ENCODE measurements at places on chromosomes 4 and X.

GRCh38 chr4:28317221-28317620 lies 1456.6 kb downstream of the STIM2 start:
- no peak for DNase-seq

GRCh38 chr4:5825321-5826041 lies 67.4 kb downstream of the CRMP1 start:
- DNase-seq: no peak

DNA sequence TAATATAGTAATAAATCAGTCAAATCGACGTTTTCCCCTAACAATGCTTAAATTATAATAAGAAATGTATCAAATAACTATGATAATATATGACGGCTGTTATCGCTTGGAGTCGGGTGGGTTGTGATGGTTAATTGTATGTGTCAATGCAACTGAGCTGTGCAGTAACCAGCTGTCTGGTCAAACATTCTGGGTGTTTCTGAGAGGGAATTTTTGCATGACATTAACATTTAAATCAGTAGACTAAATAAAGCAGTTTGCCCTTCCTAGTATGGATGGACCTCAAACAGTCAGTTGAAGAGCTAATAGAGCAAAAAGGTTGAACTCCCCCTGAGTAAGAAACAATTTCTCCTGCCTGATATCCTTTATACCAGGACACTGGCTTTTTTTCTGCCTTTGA lies 96.7 kb downstream of the YIPF7 start:
- no peak for DNase-seq

DNA sequence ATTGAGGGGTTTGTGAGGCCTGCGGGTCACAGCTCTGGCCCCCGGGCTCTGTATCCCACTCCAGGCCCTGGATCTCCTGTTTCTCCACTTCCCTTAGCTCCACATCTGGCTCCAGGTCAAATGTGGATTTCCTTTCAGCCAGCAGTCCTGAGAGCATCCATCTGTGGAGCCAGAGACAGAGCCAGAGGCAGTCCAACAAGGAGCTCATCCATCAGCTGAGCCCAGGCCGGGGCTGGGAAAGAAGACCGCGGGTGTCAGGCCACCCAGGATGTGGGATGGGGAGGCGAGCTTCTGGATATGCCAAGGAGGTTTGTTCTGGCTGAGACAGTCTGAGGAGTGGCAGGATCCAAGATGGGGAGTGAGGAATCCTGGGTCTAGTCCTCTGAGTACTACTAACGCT lies 91.7 kb downstream of the EFNB1 start:
- DNase-seq: no peak

DNA sequence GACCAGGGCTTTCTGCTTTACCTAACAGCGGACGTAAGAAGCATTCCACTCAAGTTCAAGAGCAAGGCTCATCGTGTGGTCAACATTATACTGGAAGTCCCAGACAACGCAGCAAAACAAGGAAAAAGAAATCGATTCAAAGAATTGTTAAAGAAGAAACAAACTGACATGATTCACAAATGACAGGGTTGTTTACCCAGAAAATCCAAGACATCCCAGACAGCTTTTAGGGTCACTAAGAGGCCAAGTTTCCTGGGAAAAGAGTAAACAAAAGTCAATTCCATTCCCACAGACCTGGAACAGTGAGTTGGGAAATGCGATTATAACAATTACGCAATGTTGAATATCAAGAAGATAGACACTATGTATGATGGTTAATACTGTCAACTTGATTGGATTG lies 21.5 kb upstream of the HTRA3 start:
- no peak for DNase-seq

GRCh38 chr4:137389911-137390520 lies 142.3 kb downstream of the PCDH18 start:
- no peak for DNase-seq

DNA sequence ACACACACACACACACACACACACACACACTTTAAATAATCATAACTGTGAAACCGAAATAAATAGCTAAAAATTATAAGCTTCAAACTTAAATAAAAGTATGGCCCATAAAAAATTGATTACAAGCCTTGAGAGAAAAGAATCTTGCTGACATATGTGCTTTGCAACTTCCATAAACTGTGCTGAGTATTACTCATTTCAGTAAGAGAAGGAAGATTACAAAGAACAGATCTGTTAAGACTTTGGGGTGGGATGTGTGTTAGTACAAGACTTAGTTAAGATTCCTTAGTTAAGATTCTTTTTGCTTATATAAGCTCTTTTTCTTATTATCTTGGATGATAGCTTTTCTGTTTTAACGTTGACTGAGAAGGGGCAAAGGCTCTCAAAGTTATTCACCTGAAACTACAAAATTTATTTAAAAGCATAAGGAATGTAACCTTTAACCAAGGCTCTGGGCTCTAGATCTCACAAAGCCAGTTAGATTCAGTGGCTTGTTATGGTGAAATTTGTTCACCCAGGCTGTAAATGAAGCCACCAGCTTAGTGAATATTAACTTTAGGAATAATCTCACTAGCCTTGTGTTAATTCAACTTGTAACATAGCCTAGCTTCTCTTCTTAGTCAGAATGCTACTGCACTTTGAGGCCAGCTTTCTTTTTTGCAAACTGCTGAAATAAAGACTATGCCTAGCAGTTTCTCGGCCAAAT lies 58.2 kb downstream of the ARSJ start:
- DNase-seq: no peak

- no peak for DNase-seq
Measured at GRCh38 chr4:7124689-7125442, 57.0 kb upstream of the GRPEL1 start.

DNA sequence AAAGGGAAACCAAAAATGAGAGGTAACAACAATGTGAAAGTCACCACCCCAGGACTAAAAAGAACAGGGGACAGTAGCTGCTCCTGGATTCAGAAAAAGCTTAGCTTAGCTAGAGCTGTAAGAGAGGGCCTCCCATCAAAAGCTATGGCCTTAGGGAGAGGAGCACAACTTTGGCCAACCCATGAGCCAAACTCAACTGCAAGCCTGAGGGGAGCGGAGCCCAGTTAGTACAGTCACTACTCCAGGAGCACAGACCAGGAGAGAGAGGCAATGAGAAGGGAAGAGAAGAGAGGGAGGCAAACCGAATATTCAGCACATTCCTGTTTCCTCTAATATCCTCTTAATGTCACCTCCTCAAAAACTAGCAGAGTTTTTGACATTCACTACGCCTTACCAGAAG lies 917.1 kb upstream of the INTU start:
- no peak for DNase-seq

DNA sequence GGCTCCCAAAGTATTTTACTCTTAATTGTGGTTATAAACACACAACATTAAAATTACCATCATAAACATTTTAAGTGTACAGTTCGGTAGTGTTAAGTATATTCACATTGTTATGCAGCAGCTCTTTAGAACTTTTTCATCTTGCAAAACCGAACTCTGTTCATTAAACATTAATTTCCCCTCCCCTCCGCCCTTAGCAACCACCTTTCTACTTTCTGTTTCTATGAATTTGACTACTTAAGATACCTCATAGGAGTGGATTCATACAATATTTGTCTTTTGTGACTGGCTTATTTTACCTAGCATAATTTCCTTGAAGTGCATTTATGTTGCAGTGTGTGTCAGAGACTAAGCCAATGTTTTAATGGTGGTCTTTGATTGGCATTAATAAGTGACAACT lies 32.6 kb downstream of the IL13RA1 start:
- DNase-seq: no peak

GRCh38 chrX:82218361-82218760 lies 1016.5 kb downstream of the SH3BGRL start:
- DNase-seq: no peak

GRCh38 chrX:7145454-7145853 lies 2.1 kb upstream of the STS start:
- no peak for DNase-seq

- DNase-seq: no peak
Measured at GRCh38 chr4:187996502-187997177, 1.1 kb downstream of the ZFP42 start.

GRCh38 chr4:140688711-140689598 lies 67.2 kb downstream of the TBC1D9 start:
- DNase-seq: no peak

DNA sequence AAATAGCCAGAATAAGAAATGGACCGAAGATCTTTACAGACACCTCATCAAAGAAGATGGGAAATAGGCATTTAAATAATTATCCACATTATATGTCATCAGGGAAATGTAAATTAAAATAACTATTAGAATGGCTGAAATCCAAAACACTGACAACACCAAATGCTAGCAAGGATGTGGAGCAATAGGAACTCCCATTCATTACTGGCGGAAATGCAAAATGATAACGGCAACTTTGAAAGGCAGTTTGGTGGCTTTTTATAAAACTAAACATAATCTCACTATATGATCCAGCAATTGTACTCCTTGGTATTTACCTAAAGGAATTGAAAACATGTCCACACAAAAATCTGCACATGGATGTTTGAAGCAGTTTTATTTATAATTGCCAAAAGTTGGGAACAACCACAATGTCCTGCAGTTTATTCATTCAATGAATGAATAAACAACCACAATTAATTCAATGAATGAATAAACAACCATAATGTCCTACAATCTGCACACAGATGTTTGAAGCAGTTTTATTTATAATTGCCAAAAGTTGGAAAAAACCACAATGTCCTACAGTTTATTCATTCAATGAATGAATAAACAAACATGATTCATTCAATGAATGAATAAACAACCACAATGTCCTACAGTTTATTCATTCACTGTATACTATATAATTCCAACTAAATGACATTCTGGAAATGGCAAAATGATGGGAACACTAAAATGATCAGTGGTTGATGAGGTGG lies 117.6 kb upstream of the PCDH18 start:
- DNase-seq: no peak

DNA sequence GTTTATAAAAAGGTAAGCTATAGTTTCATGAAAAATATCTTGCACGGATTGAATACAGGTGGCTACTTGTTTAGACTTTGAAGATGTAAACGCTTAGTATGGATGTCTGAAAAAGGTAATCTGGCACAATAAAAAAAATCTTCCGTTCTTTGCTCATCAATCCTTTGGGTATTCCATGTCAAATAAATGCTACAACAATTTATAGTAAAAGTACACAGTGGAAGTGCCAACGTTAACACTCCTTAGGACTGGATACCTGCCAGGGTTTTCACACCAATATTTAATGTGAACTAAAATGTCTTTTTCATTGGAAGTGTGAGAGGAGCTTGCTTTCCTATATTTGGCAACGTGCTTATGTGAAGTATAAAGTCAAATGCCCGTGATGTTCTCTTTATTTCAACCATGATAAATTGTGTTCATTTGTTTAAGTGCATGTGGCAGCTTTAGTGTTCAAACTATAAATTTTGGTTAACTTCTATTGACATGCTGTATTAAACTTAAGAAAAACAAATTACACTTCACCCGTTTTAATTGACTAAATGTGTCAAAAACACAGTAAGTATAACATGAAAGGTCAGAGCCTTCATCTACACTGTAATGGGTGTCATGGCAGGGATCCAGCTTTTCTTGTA lies 121.7 kb upstream of the HAND2 start:
- no peak for DNase-seq

DNA sequence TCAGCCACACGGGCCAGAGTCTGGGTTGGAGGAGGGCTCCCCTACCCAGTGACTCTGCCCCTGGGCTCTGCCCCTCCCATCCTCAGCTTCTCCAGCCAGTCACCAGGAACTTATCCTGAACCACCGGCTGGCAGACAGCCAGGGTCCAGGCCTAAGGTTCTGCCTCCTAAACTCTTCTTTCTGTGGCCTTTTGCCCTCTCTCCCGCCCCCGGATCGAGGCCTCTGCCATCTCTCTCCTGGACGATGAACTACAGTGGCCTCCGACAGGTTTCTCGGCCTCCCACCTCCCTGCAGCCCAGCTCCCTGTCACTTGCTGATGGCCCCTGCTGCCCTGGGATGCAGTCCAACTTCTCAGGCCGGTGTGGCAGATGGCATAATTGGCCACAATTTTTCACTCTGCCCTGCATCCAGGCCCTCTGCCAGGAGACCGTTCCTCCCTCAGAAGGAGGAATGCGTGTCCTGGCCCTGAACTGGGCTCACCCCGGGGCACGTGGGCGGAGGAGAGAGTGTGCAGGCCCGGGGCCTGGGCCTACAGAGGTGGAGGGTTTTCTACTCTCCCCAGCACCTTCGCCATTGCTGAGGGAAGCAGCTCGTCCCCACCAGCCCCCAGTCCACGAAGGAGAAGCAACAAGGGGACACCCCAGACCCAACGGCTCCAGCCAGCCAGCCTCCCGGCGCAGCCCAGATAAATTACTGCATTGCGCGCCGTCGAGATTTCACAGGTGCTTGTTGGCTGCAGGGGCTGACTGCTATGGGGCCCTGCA lies 81.9 kb upstream of the LRPAP1 start:
- DNase-seq: no peak

DNA sequence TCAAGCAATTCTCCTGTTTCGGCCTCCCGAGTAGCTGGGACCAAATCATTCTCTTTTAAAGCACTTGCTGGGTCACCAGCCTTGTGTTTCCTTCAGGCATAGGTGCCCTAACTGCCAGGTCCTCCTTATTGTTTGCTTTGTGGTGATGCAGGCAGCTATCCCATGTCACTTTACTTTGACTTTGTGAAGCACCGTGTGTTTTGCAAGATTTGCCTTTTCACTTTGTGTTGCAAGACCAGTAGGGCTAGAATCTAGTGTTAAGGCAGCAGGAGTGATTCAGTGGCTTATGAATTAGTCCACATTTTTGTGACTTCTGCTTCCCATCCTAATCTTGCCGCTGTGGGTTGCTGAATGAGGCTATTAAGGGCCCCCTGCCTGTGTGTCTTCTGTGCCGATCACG lies 20.2 kb downstream of the SYAP1 start:
- no peak for DNase-seq

DNA sequence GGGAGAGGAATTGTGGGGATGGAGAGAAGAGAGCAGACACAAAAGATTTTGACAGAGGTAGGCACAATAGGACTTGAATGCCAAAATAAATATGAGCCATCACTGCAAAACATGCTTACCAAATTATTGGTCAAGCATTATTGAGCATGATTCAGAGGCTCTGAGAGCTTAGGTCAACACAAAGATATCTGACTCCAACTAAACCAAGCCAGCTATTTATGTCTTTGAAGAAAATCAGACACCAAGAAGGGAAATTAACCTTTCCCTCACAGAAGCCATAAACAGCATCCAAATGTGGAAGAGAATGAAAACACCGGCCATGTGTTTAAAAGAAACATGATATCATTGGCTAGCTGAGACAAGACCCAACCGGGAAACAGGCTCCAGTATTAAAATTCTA lies 323.2 kb downstream of the RAB28 start:
- DNase-seq: no peak

Measured in stimulated activated CD4-positive, alpha-beta T cell treated with anti-CD3 and anti-CD28 coated beads, Interleukin-2, amount 100 ng/mL, for 48 hours (primary cell).